ENCODE measurements at places on chromosomes 3 and 15.

DNA sequence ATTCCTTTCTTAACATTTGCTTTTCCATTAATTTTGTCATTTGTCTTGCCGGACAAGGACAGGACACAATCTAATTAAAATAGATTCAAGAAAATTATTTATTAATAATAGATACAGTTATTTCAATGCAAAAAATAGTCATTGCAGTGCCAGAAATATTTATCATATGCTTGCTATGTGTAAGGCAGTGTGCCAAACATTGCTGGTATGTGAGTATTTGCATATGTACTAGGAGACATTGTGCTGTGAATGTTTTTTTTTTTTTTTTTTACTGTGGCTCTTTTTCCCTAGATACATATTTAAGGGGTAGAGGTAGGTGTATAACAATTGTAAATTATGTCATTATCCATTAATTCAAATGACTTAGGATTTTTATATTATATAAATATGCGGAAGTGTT lies 23.3 kb downstream of the SPRED1 start:
- DNase-seq = no peak

DNA sequence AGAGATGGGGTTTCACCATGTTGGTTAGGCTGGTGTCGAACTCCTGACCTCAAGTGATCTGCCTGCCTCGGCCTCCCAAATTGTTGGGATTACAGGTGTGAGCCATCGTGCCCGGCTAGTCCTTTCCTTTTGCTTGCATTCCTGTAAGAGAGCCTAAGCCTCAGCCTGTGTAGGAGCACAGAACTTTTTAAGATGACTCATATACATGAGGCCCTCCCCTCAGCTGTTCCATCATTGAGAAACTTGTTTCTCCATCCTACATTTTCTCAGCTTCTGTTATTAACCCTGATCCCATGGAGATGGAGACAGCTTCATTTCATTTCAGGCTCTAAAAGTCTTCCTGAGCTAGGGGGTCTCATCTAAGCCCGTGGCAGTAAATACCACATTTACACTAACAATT lies 123.3 kb downstream of the PLOD2 start:
- no peak for DNase-seq

- DNase-seq = no peak
Observed at GRCh38 chr3:50390508-50391224, 31.3 kb upstream of the TMEM115 start.

DNA sequence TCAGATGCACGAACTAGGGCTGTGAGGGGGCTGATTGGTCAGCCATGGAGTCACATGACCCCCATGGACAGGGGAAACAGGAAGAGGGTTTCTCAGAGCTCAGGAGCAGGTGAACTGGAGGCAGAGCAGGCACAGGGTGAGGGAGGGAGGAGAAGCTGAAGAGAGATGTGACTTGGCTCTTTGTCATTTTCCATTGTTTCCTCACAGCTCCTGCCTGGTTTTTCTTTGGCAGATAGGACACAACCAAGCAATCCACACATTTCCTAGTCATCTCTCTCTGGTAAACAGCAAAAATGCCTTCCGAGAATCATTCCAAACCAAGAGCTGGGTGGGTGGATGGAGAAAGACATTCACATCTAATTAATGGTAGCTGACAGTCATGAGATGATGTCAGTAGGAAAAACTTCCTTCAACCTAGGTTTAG lies 43.4 kb upstream of the LMCD1 start:
- no peak for DNase-seq

DNA sequence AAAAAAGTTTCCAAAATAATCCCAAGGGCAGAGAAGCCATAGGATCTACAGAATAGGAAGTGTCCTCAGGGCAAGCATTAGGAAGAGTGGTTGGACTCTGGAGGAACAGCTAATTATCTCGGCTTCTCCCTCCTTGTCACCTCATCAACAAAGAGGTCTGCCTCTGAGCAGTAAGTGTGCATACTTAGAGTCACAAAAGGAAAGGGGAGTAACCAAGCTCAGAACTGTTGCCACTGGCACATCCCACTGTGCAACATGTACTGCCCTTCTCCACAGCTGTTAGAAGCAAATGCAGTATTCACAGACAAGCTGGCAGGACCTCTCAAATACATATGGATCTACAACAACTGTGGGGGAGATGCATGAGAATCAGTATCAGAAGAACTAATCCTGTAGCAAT lies 31.5 kb downstream of the NGLY1 start:
- DNase-seq = no peak

GRCh38 chr3:78844307-78844706 lies 923.5 kb downstream of the ROBO1 start:
- no peak for DNase-seq

All from smooth muscle cell of the brain vasculature (primary cell).